ENCODE measurements at places on chromosomes 12 and 14.

- DNase-seq: no peak
These were observed 89.0 kb upstream of the SFSWAP start for GRCh38 chr12:131621701-131622421.

GRCh38 chr12:106455111-106455510 is 97.6 kb downstream of the POLR3B start:
- DNase-seq: no peak

DNA sequence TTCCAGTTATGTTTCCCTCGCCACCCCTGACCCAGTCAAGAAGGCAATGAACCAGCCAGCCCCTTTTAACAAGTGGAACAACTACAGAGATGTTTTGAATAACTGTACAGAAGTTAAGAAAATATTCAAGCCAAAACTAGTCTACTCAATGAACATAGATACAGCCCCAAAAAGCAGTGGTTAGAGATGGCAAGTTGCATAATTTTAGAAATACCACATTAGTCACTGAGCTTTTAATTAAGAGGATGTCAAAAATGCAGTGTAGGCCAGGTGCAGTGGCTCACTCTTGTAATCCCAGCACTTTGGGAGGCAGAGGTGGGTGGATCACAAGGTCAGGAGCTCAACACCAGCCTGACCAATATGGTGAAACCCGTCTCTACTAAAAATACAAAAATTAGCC is 27.2 kb downstream of the PROX2 start:
- DNase-seq: no peak

DNA sequence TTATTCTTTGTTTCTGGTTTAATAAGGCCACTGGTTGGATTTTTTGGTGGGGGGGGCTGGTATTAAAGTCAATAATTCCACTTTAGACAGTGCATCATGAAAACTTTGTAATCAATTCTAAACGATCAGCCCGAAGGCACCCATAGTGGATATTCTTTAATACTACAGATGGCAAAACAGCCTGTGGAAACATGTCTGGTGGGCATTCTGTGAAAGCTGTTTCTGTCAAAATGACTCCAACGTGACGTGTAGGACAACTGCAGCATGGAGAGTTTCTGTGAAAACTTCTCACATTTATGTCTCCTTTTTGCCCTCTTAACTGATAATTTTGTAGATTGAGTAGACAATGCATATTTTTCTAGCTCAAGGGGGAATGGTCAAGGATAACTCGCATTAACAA is 185.8 kb upstream of the FLRT2 start:
- DNase-seq: no peak

GRCh38 chr14:28772613-28773012 is 6.0 kb downstream of the FOXG1 start:
- DNase-seq: no peak

- no peak for DNase-seq
These were observed 6.7 kb downstream of the MVK start for GRCh38 chr12:109580272-109580671.

DNA sequence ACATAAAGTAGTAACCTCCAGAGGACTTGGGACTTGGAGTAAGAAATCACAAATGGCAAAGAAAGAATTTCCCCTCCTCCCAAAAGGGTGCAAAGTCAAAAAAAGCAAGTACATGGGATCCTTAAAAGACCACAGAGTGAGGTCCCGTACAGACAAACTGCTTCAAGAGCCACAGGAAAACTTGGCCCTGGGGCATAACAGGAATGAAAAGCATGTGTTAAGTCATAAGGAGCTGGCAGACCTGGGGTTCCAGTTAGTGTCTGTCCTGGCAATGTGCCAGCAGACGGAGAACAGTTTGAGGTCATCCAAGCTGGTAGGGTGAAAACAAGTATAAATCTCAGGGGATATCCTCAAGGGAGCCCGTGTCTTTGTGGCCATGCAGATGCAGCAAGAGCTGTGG is 73.2 kb downstream of the HSD17B6 start:
- DNase-seq: peak; percentile 36

- no peak for DNase-seq
These were observed 30.0 kb downstream of the NOC4L start for GRCh38 chr12:132174015-132174838.

GRCh38 chr14:50856660-50857059 is 15.2 kb upstream of the ABHD12B start:
- no peak for DNase-seq

GRCh38 chr12:109109746-109110350 is 6.5 kb upstream of the ACACB start:
- DNase-seq: no peak

DNA sequence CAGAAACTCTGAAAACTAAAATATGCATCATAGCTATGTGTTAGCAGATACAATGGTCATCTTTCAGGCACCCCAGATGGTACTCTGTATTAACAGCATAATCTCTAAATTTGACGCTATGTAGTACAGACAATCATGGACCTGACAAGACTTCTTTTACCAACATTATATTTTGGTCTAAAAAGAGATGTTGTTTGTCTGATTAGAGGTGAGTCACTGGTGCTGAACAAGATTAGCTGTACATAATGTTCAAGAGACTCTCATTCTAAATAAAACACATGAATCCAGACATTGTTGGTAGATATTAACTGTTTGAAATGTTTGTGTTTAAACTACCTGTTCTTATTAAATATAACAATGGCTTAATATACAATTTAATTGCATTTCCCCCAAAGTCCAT is 146.4 kb upstream of the LMNTD1 start:
- no peak for DNase-seq

- no peak for DNase-seq
These were observed 41.3 kb upstream of the CEP83 start for GRCh38 chr12:94500831-94501567.

DNA sequence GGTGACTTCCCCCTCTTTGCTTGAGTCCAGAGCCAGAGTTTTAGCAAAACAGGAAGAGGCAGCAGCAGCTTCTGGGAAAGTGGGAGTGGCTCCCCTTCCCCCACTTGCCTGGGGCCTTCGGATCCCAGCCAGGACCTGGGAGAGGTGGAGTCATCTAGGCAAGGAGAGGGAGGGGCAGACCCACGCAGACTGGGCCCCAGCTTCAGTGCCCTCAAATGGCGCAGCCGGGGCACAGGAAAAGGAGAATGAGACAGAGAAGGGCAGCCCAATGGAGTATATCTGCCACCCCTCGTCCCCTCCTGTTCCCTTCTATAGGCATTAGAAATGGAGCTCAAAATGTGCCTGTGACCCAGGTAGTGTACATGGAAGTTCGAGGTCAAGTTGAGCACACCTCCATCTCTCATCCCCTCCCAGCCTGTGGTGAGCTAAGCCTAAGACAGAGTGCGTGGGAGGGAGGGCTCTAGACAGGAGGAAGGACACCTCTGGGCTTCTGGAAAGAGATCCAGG is 9.3 kb upstream of the HDAC7 start:
- DNase-seq: no peak

- DNase-seq: no peak
These were observed 275.6 kb upstream of the PPFIA2 start for GRCh38 chr12:82034769-82035168.

- no peak for DNase-seq
These were observed 196.9 kb downstream of the SLC15A4 start for GRCh38 chr12:128626808-128627320.

- no peak for DNase-seq
These were observed 55.8 kb upstream of the OR6J1 start for GRCh38 chr14:22699801-22700564.

GRCh38 chr12:22209422-22209821 is 125.1 kb downstream of the ST8SIA1 start:
- no peak for DNase-seq

DNA sequence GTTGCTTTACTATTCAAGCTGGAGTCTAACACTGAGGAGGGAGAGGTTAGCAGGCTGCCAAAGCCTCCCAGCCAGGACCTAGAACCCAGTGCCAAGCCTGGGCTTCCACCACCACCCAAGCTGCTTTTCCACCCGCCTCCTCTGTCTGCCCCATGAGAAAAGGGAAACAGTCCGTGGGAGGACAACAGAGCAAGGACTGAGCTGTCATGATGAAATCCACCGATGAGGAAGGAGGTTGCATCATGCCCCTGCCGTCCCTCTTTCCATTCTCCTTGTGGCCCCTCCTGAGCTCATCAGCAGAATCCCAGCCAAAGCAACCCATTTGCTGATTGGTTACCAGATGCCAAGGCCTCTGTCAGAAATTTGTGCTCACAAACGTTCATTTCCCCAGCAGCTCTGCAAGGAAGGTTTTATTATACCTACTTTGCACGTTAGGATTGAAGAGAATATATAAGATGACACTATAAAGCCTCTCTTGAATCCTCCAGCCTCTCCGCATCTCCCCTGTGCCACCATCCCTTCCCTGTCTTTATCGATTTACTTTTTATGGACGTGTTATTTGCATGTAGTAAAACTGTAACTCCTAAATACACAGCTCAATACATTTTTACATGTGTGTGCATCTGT is 6.3 kb upstream of the SERPINA1 start:
- DNase-seq: no peak

- DNase-seq: no peak
These were observed 1444.5 kb upstream of the FLRT2 start for GRCh38 chr14:84085493-84085892.

DNA sequence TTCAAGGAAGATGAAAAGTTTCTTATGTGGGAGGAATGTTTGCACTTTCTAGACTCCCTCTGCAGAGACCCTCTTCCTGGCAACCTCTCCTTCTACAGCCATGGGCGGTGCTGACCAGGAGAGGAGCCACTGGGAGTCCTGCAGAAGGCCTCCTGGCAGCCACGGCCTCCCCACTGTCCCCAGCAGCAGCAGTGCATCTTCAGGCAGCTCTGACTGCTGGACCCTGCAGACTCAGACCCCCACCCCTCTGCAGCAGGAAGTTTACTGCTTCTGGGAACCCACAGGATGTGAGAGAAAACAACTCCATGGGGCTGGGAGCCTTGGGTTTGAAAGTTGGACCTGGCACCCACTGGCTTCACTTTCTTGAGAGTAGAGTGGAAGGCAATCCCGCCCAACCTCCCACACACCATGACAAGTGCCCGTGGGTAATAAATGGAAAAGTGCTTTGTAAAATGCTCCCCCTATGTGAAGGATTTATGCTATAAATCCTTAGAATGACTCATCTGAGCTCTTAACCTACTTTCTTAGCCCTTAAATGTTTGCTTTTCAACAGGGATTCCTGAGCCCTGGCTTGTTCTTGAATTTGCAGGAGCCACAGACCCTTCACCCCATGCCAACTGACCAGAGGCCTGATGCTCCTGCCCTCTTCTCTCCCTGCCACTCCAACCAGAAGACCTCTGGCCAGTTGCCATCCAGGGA is 37.5 kb upstream of the DDX11 start:
- no peak for DNase-seq

DNA sequence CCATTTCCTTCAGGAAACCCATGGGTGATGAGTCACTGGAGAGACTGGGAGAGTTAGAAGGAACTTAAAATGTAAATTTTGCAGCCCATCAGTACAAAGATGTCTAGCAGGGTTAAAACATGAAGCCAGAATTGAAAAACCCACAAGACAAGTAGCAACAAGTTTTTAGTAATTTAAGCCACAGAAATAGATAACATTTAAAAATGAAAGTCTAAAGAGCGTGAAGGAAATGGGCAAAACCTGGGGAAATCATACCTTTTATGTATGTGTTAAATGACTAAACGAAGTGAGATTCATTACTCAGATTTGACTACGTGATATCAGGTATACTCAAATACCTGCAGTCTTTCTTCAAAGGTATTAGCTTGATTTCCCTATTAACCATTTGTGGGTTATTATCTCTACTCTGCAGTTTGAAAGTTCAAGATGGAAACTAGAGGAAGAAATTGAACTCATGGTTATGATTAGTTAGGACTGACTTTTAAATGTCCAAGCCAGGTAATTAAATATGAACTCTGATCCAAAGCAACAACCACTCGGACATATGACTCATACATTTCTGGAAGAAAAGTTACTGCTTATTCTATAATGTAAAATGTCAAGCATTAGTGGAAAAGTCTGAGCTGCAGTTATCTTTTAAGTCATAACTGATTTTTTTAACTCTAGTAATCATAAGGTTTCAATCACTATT is 84.1 kb downstream of the ITPR2 start:
- no peak for DNase-seq

- DNase-seq: no peak
These were observed 127.3 kb upstream of the PWP1 start for GRCh38 chr12:107558141-107558815.

GRCh38 chr12:27984275-27984674 is 11.7 kb upstream of the PTHLH start:
- DNase-seq: no peak

GRCh38 chr14:86196471-86196870 is 666.5 kb downstream of the FLRT2 start:
- DNase-seq: no peak

- no peak for DNase-seq
These were observed 31.9 kb downstream of the FOS start for GRCh38 chr14:75310295-75311111.

- no peak for DNase-seq
These were observed 14.1 kb downstream of the FGD4 start for GRCh38 chr12:32413412-32413811.

DNA sequence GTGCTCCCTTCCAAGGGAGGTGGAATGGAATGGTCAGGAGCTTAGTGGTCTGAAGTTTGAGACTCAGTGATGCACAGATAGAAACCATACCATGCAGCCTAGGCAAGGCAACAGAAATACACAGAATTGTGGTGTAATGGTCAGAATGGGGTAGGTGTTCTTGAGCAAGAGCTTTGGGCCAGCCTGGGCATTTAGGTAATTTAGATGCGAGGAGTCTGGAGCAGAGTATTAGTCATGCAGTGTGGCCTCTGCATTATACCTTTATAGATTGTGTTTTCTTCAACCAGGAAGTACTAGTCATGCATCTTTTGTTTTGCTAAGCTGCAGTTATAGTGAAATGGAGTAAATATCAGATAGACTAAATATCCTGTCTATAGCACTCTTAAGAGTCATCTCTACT is 118.3 kb downstream of the DAAM1 start:
- DNase-seq: no peak

GRCh38 chr12:122422730-122423257 is 325 bp upstream of the CLIP1 start:
- DNase-seq: no peak

DNA sequence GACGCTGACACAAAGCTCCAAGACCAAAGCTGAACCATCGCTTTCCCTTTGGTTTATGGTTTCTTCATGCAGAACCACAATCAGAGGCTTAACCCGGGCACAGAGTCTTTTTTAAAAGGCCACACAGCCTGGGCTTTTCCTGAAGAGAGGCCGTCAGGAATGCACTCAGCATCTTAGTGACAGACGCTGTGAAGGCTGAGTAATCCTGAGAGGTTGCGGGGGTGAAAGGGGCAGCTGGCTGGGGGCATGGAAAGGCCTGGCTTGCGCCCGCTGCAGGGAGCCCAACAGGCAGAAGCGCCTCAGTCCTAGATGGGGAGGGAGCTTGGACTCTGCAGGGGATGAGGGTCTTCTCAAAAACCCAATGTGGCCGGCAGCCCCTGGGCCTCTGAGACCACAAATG is 13.6 kb downstream of the CTDSP2 start:
- no peak for DNase-seq

DNA sequence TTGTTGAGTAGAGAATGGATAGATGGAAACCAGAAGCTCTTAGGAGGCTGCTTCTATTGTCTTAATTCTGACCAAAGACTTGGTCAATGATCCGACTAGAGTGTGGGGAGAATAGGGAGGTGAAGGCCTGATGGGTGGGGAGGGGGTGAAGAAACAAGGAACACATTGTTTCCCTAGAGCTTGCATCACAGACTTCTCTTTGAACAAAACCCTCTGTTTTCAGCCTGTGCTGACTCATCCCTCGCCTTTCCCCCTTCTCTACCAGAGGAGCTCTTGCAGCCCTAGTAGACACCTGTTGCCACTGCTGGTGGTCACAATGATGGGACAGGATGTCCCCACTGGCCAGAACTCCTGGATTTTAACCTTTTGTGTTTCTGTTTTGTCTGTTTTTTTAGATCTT is 46.8 kb upstream of the CISTR start:
- DNase-seq: no peak

GRCh38 chr14:55754871-55755270 is 174.9 kb downstream of the KTN1 start:
- no peak for DNase-seq

Measured in HFF-Myc (cell line).